Neural progenitor cell (in vitro differentiated cells): ENCODE measurements at places on chromosomes 6 and 20.
A peak's percentile ranks its signal among the peaks of the same experiment; 100 is the strongest.

GRCh38 chr6:111743862-111744692 lies 129.2 kb downstream of the FYN start:
- no peak for DNase-seq

- no peak for DNase-seq
These were observed 40.8 kb downstream of the KCNK17 start for GRCh38 chr6:39273406-39273821.

DNA sequence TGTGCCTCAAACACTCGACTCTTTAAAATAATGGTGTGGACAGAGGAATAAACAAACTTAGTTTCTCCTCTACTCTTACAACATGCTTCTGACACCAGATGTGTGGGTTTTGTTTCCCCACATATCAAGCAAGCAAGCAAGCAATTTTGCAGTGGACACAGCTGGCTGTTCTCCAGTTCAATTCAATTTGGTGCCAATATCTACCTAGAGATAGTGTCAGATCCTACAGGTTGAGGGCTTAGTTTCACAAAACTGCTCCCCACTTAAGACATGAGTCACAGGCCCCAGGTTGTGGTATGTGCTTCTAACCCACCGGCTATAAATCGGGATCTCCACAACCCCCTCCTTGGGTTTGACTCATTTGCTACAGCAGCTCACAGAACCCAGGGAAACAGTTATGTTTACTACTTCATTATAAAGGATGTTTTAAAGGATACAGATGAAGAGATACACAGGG lies 131.4 kb upstream of the TRAF3IP2 start:
- no peak for DNase-seq

DNA sequence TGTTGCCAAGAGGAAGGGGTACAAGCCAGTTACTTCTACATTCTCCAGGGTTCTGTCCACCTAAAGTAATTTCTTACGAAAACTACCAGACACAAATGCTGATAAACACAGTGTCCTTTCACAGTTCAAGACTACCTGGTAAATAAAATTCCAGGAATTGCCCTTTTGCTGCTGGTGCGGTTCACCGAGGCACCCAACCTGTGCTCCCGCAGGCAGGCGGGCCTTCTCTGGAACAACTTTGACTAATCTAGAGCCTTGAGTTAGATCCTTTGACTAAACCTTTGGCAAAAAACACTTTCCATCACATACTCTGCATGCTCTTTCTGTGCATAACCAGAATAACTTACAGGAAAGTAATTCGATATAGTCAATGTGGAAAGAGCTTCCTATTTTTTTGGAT lies 107.0 kb downstream of the HUS1B start:
- no peak for DNase-seq

- DNase-seq: peak; percentile 81
These were observed 8.8 kb upstream of the PERP start for GRCh38 chr6:138115877-138116660.

GRCh38 chr6:158629367-158630221 lies 14.9 kb downstream of the DYNLT1 start:
- peak; percentile 40 for DNase-seq

- no peak for DNase-seq
These were observed 368.5 kb upstream of the SYNCRIP start for GRCh38 chr6:86010915-86011786.

DNA sequence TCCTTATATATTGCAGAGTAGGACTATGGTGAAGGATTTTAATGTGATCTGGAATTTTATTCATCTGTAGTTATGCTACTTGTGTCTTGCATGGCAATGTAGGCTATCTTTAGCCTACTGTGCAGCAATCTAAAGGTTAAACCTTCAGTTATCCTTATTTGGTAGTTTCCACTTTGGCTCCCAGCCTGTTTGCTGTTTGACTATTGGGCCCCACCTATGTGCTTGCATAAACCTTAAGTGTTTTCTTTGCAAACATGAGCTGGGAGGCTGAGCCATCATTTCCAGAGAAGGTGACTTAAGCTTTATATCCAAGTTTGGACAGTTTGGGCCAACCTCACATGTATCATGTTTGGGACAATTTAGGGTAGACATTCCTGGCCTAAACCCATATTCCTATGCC lies 537.5 kb downstream of the BTBD3 start:
- DNase-seq: no peak

DNA sequence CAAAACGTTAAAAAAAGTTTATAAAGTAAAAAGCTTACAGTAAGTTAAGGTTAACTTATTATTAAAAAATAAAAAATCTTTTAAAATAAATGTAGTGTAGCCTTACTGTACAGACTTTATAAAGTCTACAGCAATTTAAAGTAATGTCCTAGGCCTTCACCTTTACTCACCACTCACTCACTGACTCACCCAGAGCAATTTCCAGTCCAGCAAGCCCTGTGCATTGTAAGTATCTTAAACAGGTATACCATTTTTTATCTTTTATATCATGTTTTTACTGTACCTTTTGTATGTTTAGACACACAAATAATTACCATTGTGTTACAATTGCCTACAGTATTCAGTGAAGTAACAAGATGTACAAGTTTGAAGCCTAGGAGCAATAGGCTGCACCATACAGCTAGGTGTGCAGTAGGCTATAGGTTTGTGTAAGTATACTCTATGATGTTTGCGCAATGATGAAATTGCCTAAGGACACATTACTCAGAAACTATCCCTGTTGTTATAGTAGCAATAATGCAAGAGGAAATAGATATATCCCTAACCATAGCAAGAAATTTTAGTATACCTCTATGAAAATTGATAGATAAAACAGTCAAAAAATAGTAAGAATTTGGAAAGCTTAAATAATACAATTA lies 39.5 kb downstream of the FBXO5 start:
- DNase-seq: no peak

- DNase-seq: peak; percentile 55
These were observed 1.3 kb downstream of the RNF24 start for GRCh38 chr20:4014031-4014474.

GRCh38 chr6:170360476-170360875 lies 53.9 kb downstream of the FAM120B start:
- DNase-seq: no peak

GRCh38 chr6:139647016-139647415 lies 272.6 kb upstream of the CITED2 start:
- no peak for DNase-seq

DNA sequence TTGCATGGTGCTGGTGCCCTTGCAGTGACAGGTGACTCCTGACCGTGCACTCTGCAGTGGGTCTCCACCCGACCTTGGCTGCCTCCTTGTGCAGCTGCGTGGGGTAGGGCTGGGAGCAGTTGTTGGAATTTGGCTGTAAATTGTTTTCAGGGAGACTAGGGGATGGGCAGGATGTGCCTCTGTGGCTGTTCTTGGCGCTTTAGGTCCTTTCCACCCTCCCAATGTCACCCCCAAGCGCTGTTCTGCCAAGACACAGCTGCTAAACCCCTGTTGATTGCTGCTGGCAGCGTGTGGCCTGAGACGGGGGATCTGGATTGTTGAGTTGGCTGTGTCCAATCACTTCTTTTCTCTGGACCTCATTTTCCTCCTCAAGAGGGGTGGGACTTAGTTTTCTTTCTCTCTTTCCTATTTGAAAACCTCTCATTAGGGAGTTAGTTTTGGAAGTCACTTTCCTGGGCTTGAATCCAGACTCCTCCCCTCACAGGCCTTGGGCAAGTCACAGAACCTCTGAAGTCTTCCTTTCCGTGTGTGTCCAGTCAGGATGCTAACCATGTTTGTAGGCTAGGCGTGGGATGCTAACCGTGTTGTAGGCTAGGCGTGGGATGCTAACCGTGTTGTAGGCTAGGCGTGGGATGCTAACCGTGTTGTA lies 8.5 kb downstream of the IGF2R start:
- peak; percentile 19 for DNase-seq

DNA sequence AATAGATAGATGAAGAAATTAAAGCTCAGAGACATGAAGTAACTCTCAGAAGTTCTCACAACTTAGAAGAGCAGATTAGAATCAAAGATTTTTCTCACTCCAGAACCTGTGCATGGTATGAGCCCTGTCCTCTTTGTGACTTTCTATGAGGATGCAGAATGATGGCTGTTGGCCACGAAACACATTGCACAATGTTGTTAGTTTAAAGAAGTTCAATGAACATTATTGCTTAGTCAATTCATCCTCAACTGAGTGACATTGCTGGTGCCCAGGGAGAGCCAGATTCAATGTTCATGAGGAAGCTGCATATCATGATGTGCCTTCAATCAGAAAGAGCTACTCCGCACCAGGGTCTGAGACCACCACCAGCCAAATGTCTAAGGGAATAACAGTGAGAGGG lies 633.1 kb downstream of the PTPRT start:
- DNase-seq: no peak

DNA sequence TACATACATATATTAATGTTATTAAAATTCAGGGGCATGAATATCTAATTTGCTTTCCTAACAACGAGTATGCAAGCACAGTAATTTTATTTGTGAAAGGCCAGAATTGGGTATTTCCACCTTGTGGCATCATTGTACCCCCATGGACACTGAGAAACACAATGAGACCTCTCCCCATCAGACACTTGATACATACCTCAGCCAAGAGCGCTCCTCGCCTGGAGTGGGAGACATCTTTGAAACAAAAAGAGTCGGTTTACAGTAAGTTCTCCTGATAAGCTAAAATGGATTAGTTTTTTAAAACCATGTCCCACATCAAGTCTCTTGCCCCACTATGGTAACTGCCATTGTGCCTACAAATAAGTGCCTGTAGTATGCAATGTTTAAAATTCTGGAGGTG lies 2.1 kb downstream of the CNR1 start:
- no peak for DNase-seq

- DNase-seq: peak; percentile 27
These were observed 707 bp upstream of the TOP1 start for GRCh38 chr20:41027872-41028358.

- no peak for DNase-seq
These were observed 76.7 kb downstream of the PRSS35 start for GRCh38 chr6:83589076-83589475.

GRCh38 chr6:11198663-11199603 lies 33.5 kb downstream of the NEDD9 start:
- no peak for DNase-seq

DNA sequence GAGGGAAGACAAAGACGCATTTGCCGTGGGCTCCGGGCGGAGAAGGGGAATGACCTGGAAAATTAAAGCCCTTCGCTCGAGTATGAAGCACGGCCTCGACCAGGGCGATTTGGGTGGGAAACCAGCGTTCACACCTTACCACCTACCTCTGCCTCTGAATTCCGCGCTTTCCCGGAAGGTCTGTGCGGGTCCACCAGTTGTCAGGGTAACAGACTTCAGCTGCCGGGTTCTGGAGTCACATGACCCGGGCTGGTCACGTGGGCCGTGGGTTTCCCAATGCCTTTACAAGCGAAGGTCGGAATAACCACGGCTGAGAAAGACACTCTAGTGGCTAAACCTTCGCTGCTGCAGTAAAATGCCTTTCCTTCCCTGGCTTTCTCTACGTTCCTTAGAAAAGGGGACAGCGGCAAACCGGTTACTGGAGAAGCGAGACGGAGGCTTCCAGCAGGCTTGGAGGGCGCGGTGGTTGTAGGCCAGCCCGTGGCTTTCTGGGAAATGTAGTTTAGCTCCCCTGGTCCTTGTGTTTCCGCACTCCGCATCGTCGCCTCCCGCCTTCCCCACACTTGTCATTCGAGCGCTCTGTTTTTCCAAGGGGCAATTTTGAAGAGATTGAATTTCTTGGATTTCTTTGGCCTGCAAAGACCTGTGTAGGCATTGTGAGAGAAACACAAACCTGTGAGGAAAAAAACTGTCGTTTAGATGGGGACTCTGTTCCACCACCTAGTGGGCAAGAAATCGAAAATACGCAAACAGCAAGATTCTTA lies at the start of gene CEP162:
Gene CEP162 (minus strand): TSS at position 210 of the 764 bp plus-strand sequence. CDS start 1,250 bp downstream, outside the sequence.
- DNase-seq: peak; percentile 93

- no peak for DNase-seq
These were observed 183.6 kb upstream of the FLRT3 start for GRCh38 chr20:14521016-14521415.

DNA sequence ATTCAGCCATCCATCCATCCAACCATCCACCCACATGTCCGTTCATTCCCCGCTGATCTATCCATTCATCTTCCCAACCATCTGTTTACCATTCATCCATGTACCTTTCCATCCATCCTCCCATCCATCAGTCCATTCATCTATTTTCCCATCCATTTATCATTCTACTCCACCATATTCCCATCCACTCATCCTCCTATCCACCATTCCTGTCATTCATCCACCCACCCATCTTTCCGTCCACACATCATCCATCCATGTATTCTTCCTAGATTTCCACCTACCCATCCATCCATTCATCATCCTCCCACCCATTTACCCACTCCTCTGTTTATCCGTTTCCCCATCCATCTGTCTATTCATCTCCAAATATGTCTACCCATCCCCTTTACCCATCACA lies 6.8 kb downstream of the BPIFB6 start:
- no peak for DNase-seq

GRCh38 chr6:119566546-119567260 lies 217.1 kb upstream of the MAN1A1 start:
- DNase-seq: no peak

GRCh38 chr20:58693226-58694006 lies 816 bp downstream of the NPEPL1 start:
- DNase-seq: peak; percentile 66

GRCh38 chr20:35517125-35517524 lies 12.3 kb downstream of the C20orf173 start:
- no peak for DNase-seq

- DNase-seq: no peak
These were observed 19.1 kb downstream of the MDFI start for GRCh38 chr6:41657131-41658094.

- DNase-seq: no peak
These were observed 178.5 kb downstream of the ARID1B start for GRCh38 chr6:156955494-156956183.

GRCh38 chr6:49826743-49827406 lies 39.5 kb downstream of the CRISP1 start:
- no peak for DNase-seq

- no peak for DNase-seq
These were observed 16.1 kb downstream of the MYLK4 start for GRCh38 chr6:2734488-2735166.

GRCh38 chr6:42933205-42933604 lies 3.9 kb downstream of the CNPY3 start:
- DNase-seq: no peak

DNA sequence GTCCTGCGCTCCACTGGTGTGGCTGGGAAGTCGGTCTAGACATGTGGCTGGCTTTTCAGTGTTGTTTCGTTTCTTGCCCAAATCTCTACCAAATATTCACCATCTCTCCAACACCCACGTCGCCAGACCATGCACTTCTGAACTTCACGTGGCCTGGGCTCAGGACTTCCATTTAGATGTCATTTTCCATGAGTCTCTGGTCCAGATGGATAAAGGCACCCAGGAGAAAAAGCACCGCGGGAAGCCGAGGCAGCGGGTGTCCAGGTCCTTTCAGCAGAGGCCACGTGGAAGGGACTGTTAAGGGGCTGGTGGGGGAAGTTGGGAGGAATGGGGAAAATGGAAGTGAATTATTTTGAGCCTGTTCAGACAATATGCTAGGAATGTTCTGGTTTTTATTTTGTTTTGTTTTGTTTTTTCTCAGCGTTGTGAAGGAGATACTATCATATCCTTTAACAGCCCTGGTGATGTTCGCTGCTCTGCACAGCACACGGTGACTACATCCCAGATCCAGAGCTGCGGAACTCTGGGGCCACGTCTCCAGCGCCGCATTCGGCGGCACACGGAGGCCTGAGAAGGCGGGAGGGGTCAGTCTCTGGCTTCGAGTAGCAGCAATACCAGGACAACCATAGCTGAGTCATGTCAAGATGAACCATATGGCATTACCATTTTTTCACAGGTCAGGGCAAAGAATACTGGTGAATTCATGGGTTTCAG lies 230.3 kb downstream of the THBS2 start:
- DNase-seq: no peak

- DNase-seq: no peak
These were observed 198.9 kb downstream of the CDH4 start for GRCh38 chr20:61451009-61451408.
